ENCODE measurements at places on chromosomes 3 and 15. TPM values are rescaled to one million over a fixed set of nuclear protein-coding genes. Genes with fewer than 3 reads are reported as not detected.

Gene DNAH12
- total RNA-seq: 0.30 TPM

Gene ARRDC4
- total RNA-seq: 1.2 TPM

- DNase-seq: peak; percentile 63
Measured at GRCh38 chr15:40928821-40929659, at the start of gene DLL4. TSS of gene DLL4 (plus strand) at chr15:40929340. CDS start at chr15:40929669, 329 bp downstream.

GRCh38 chr3:185558395-185558794 is 6.0 kb upstream of the LIPH start:
- DNase-seq: no peak

Data from activated naive CD8-positive, alpha-beta T cell treated with anti-CD3 and anti-CD28 coated beads, Interleukin-2, amount 10 ng/mL, durations not matched to agents 7 days and 5 days (primary cell).